RWPE1 (cell line): ENCODE measurements at places on chromosomes 5 and 9.

DNA sequence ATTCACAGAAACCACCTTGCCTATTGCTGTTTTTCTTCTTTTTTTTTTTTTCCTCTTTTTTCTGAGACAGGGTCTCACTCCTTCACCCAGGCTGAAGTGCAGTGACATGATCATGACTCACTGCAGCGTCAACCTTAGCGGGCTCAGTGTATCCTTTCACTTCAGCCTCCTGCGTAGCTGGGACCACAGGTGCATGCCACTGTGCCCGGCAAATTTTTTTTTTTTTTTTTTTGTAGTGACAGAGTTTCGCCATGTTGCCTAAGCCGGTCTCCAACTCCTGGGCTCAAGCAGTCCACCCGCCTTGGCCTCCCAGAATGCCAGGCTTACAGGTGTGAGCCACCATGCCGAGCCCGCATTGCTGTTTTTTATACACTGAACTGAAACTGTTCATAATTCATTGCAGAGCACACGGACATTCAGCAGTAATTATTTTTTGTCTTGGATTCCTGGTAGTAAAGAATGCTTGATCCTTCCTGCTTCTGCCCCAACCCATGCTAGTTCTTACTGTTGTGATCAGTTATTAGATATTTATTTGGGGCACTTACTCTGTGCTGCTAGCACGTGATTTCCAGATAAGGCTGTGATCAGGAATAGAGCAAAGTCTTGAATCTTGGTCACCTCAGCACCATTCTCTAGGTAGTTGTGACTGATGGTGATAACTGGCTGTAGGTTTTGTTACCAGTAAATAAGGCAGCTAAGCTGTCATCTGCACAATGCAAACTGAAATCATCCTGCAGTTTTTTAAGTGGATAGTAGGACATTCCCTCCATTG is 14.0 kb downstream of the MAP3K1 start:
- no peak for DNase-seq

- DNase-seq: no peak
Observed at GRCh38 chr5:531749-532315, 7.6 kb upstream of the SLC9A3 start.

GRCh38 chr9:14661421-14662059 is 31.7 kb downstream of the ZDHHC21 start:
- no peak for DNase-seq

GRCh38 chr5:145551714-145552113 is 283.4 kb downstream of the PRELID2 start:
- no peak for DNase-seq

DNA sequence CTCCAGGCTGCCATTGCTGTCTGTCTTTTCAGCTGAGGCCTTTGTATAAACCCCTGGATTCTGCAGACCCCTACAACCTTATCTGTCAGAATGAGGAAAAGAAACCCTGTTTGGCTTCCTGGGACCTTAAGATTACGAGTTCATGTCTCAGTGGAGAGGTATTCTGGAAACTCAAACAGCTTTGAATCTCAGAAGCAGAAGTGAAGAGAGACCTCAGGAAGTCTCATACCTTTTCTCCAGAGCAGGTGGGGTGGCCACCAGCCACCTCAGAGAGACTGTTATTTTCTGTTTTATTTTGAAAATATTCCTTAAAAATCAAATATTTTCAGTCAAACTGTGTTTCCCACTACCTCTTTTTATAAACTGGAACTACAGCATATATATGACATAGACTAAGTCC is 457.5 kb downstream of the TMEM232 start:
- no peak for DNase-seq

GRCh38 chr5:112119969-112120368 is 299.1 kb downstream of the EPB41L4A start:
- no peak for DNase-seq

DNA sequence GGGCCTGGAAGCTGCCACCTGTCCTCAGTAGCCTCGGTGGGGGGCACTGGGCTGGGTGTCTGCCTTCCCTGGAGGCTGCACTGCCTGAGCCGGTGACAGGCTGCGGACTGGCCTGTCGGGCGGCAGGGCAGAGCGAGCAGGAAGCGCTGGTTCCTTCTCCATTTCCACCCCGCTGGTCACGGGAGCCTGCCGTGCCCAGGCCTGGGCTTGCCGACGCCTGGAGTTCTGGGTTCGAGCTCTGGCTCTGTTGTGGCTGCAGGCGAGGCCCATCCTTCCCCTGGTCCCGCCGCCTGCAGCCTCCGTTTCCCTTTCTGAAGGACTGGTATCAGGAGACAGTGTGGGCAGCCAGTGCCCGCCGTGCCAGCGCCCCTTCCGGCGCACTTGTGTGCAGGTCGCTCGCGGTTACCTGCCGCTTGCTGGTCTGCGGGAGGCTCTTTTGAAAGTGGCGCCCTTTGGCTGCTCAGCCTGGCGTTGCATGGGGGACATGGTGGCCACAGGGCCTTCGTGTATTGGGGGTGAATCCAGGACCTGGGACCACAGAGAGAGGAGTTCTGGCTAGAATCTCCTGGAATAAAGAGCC is 34.0 kb downstream of the RXRA start:
- DNase-seq: no peak

DNA sequence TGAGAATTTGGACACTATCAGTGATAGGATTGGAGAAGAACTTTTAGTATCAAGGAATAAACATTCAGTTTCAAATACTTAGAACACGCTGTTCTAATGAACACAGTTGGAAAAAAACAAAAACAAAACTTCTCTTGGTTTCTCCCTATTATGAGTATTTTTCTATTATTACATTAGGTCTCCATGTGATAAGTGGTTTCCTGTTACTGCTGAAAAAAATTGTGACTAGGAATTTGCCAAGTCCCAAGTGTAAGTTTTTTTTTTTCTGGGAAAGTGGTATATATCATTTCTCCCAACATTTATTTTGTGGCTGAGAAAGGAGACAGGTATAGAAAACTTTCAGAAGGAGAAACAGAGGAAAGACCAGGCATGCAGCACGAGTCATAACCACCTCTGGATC is 41.1 kb downstream of the PCSK1 start:
- DNase-seq: no peak

- DNase-seq: no peak
Observed at GRCh38 chr9:33437205-33437604, 10.2 kb downstream of the AQP3 start.

- DNase-seq: peak; percentile 68
Observed at GRCh38 chr9:105150991-105151685, 93.3 kb upstream of the SLC44A1 start.

GRCh38 chr5:58115811-58116210 is 344.1 kb downstream of the PLK2 start:
- DNase-seq: no peak

- no peak for DNase-seq
Observed at GRCh38 chr5:117999939-118000549, 988.3 kb downstream of the DTWD2 start.

DNA sequence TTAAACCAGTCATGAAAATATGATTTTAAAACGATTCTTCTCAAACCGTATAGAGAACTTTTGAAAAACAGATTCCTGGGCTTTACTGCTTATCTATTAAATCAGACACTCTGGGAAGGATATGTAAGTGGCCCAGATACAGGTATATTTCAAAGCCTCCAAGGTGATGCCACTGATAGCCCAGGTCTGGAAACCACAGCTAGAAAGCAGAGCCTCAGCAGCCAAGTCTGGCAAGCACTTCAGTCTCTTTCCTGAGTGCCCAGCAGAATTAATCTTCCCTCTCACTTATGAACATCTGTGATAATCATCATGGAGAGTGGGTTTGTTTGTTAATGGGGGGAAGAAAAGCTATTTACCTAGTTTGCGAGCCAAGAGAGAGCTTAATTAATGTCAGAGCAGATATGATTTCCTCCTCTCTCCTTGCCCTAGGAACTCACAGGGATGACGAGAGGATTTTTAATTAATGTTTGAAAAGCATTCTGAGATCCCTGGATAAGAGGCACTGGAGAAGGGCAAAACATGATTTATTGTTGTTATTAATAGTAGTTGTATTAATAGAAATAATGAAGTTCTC is 368.4 kb downstream of the TLE1 start:
- DNase-seq: no peak

GRCh38 chr9:123611226-123611625 is 255.2 kb downstream of the CRB2 start:
- DNase-seq: no peak

GRCh38 chr5:158783382-158783781 is 316.3 kb downstream of the EBF1 start:
- DNase-seq: no peak

DNA sequence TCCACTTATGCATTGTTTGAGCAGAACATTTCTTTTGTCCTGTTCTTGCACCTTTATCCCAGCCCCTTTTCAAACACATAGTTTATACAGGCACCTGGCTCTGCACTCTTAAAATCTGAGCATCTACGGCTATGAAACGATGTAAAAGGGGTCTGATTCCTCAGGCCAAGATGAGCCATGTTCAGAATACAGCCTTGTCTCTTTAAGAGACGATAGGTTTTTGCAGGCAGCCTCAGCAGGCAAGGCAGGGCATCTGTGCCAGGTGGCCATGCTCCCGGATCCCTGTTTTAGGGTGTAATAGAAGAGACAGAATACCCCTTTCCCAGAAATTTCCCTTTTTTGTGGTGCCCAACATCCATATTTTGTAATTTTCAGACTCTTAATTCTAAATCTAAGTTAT is 89.1 kb upstream of the NFIB start:
- no peak for DNase-seq

DNA sequence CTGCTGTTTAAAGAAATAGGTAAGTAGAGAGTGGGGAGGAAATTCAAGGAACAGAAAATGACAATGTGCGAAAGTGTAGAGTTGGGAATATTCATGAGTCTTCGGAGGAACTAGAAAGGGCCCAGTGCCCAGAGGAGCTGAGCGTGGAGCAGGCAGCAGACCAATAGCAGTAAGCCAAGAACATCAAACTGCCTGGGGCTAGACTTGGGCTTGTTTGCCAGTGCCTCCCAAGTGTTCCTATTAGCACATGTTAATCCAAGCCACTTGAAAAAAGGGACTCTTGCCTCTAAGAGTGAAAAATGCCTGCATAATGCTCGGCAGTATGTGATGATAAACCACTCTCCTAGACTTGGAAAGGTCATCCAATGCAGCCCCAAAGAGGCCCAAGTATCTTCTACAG is 1.2 kb upstream of the TAL2 start:
- no peak for DNase-seq

GRCh38 chr9:126838895-126839294 is 21.5 kb upstream of the ZBTB34 start:
- DNase-seq: no peak
